Stimulated activated CD4-positive, alpha-beta T cell treated with anti-CD3 and anti-CD28 coated beads, Interleukin-2, amount 100 ng/mL, for 48 hours (primary cell): ENCODE measurements at places on chromosomes 7 and 10.

DNA sequence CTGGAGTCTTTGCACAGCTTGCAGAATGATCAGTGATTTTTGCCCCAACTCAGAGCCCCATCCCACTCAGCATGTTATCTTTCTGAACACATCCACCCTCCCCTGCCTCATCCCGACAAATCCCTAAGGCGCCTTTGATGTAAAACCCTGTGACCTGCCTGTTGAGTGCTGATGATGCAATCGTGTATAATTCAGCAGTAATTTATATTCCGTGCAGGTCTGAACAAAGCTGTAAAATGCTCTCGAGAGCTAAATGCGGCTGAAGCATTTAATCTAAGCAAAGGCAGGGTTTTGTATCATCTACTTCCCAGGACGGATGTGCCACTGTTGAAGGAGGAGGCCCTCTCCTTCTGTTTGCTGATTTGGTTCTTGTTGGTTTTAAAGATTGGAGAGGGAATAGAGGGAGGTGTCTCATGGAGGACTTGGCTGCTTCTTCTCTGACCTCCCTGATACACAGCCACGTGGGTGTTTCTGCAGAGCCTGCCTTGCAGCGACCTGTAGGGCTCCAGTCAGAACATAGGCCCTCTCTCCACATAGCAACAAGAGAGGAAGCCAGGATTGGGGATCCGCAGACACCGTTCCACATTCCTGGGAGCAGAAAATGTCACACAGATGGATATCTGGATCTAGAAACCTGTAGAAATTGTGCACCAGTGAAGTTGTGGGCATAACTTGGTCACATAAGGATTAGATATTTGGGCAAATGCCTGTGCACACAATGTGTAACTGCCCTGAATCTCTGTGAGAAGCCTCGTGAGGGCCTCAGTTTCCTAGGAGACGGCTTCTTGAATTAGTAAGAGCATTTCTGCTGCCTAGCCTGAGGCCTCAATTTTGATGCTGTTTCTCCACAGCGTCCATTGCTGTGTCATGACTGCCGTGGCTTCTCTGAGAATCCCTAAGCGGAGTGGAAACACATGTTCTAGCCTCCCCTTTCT is 90.2 kb upstream of the AGK start:
- DNase-seq, result no peak

- DNase-seq, result no peak
Measured at GRCh38 chr10:83574770-83575169, 564.5 kb upstream of the GHITM start.

- DNase-seq, result no peak
Measured at GRCh38 chr10:110228066-110228465, 20.7 kb downstream of the MXI1 start.

- no peak for DNase-seq
Measured at GRCh38 chr7:31108097-31108657, 56.1 kb downstream of the ADCYAP1R1 start.

DNA sequence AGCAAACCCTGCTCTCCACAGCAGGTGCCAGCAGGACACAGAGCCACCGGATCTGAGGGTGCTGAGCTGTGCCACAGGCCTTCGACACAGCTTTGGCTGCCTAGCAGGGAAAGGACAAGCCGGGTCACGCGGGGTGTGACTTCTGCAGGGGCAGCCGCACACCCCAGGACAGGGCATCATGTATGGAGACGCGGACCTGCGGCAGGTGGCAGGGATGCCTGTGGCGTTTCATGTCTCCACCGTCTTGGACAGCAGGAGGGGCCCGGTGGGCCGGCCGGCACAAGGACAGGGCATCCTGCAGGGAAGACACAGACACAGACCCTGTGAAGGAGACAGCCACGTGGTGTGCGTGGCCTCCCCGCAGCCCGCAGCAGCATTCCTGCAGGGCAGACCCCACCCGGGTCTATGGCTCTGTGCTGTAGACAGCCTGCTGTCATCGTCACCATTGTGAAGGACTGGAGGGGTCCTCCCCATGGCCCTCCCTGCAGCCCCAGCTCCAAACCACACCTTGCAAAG is 109.2 kb downstream of the PDGFA start:
- no peak for DNase-seq

DNA sequence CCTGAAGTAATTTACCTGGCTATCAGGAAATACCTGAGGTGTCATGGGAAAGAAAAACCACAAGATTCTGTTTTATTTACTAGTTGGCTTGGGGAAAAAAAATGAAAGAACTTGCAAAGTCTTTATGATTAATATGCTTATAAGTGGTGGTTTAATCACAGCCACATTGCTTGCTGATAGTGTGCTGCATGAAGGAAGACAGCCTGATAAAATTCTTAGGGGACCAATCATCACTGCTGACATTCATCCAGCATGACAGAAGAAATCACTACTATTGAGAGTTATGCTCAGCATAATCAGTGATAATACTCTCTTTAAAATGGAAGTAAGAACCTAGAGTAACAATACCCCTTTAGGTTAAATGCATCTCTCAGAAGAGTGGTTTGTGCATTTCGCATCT is 150.2 kb upstream of the LRRN3 start:
- DNase-seq, result no peak

GRCh38 chr7:12315049-12315448 is 88.6 kb downstream of the VWDE start:
- no peak for DNase-seq

GRCh38 chr7:153190452-153190851 is 430.9 kb downstream of the ACTR3B start:
- DNase-seq, result no peak

DNA sequence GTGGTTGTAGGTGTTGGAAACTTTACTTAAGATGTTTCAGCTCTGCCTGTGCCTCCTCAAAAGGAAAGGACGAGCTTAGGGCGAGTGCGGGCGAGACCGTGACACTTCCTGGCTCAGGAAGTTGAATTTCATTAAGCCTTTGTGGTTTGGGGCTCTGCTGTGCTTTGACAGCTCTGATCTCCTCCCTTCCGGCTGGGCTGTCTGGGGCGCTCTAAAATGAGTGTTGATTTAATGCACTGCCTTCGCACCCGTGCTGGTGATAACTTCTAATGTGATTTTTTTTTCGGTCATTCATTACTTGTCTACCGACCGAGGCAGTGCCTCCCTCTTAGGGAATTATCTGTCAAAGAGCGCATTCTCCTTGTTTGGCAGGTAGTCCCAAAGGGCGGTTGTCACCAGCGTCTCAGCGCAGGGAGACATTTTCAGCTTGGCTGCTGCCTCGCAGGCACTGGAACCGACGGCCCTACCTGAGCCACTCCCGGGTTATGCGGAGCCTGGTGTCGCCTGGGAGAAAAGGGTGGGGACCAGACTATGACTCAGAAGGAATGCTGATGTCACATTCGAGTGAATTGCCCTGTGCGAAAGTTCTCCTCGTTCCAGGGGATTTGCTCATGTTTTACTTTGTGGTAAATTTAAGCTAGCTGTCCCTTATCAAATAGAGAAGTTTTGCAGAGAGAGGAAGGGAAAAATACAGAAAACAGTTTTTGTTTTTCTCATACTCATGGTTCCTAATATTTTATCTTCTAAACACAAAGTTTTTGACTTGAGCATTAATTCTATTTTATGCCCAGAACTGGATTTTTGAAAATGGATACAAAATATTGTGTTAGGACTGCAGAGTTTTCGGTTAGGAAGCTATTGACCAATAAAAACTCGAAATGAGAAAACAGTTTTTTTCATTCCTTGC is 920 bp downstream of the TES start:
- DNase-seq, result peak; percentile 63

DNA sequence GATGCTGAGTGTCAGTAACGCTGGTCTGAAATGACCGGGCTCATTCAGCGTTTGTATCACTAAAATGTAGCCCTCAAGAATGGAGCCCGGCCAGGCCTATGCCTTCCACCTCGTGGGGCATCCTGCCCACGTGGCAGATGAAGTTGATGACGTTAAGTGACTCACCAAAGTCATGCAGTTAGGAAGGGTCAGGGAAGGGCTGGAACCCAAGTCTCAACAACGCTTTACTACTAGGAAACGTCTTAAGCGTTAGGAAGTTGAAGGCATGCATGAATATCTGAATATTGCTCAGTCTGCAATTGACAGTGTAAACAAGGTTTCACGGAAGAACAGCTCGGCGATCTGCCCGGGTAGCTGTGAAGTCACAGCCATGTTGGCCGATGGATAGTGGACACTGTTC is 14.0 kb upstream of the UBE3C start:
- DNase-seq, result no peak

- no peak for DNase-seq
Measured at GRCh38 chr7:7517754-7518153, 17.9 kb downstream of the COL28A1 start.

DNA sequence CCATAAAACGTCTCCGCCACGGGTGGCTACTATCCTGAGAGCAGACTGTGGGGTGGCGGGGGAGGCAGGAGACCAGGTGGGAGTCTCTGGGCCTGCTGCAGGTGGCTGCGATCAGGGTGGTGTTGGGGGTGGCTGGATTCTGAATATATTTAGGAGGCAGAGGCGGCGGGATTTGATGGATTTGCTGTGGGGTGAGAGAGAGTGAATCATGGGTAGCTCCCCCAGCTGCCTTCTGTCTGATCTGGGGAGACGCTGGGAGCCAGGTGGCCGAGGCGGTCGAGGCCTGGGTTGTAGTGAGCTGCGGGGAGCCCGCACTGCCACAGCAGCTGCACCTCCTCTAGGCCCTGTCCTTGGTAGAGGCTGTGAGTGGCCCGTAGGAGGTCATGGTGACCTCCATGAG is 48.2 kb upstream of the PFKFB3 start:
- DNase-seq, result no peak

DNA sequence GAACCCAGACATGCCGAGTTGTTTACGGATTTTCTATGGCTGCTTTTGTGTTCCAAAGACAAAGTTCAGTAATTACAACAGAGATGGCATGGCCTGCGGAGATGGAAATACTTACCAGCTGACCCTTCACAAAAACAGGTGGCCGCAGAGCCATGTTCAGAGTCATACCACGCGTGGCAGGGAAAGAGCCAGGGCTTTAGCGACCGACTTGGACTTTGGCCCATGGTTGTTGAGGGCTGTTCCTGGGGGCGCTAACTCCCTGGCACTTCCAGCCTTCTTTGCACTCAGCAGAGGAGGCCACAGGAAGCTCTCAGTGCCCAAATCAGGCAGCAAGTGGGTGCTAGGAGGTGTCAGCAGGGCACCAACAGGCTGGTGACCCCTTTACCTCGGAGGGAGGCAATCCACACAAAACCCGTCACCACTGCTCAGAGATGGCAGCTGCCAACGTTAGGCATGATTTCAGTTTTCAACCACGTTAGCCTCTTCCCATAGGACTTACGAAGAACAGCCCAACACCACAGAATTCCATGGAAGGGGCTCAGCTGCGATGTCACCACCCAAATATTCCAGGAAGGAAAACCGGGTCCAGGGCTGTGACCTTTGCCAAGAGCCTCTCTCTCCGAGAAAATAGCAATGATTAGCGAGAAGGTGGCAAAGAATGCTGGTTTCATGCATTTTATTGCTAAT is 21.4 kb upstream of the CNPY1 start:
- no peak for DNase-seq

DNA sequence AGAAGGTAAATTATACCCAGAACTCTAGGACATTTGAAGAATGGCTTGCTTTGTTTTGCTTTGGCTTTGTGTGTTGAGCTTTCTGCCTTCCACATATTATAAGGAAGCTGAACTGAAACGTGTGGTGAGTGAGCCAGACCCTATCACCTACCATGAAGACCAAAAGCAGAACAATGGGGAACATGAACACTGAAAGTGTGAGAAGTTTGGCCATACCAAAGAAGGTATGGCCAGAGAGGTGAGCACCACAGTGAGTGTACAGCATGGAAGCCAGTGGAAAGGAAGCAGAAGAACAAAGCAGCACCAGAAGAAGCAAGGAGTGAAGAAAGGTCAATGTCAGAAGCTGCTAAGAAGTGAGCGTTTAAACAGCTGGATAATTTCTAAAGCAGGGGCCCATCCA is 59.7 kb upstream of the CCDC71L start:
- no peak for DNase-seq

GRCh38 chr7:7745966-7746365 is 27.6 kb upstream of the RPA3 start:
- DNase-seq, result no peak

DNA sequence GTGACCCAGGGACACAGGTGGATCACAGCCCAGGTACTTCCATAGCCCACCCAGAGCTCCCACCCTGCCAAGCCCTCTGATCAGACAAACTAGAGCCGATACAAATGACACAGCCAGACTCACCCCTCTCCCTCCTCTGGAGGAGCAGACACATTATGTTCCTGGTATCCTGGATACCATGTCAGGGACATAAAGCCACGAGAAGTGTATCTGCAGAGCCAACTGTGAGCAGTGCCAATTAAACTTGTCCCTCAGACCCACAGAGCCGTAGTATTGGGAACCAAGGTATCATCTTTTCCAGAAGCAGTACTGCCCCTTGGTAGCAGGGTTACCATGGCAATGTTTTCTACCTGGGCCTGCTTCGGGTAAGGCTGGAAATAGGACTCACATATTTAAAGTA is 47.3 kb upstream of the CPXM2 start:
- DNase-seq, result no peak

- no peak for DNase-seq
Measured at GRCh38 chr7:20350518-20350951, 19.8 kb downstream of the ITGB8 start.

DNA sequence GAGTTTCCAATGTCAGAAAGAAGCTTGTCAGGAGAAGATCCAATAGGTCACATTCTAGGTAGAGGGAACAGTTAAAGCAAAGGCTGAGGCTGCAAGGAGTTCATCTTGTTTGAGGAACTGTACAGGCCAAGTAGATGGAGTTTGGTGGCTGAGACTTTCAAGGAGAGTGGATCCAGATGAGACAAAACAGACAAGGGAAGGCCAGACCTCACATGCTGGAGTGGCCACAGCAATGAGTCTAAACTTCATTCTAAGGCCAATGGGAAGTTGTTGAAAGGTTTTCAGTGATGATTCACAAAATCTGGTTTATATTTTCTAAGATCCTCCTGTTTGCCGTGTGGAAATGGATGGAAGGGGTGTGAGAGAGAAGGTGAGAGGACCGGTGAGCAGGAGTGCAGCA is 40.0 kb downstream of the EPDR1 start:
- no peak for DNase-seq

- no peak for DNase-seq
Measured at GRCh38 chr10:11003679-11004078, 14.0 kb upstream of the CELF2 start.

- no peak for DNase-seq
Measured at GRCh38 chr10:71817831-71818655, 33.0 kb downstream of the PSAP start.
